Renal cortex interstitium (tissue), 15 donors: ENCODE measurements at places on chromosomes 5 and 9.

DNA sequence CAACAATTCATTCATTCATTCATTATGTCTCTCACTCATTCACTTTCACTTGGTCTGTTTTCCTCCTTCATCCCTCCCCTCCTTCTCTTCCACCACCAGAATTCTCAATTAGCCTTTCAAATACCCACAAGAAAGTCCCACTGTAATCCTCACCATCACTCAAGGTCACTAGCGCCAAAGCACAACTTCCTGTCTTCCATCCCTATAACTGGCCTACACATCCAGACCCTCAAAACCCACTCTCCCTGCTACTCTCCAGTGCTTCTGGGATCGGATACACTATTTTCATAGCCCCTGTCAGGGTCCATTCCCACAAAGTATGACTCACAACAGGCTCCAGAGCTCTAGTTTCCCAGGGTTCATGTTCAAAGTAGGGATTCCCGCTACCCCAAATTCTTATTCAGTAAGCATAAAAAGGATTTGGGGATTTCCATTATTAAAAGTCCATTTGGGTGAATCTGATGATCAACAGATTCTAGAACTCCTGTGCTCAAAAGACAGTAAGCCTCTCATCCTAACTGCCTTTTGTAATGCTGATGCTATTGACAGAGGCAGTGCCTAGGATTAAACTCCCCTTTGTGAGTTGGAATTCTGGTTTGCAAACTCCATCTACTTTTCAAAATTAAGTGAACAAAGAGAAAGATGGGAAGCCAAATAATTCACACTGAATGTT, 250.9 kb downstream of the SEMA5A start:
- no peak for DNase-seq

GRCh38 chr5:133990396-133990795, 14.4 kb downstream of the VDAC1 start:
- no peak for DNase-seq

GRCh38 chr5:116544531-116545241, 29.9 kb downstream of the SEMA6A start:
- DNase-seq: no peak

GRCh38 chr9:36191290-36191645, 547 bp downstream of the CLTA start:
- peak; percentile 5 for DNase-seq

GRCh38 chr5:1961304-1961946, 78.7 kb upstream of the IRX4 start:
- DNase-seq: no peak

DNA sequence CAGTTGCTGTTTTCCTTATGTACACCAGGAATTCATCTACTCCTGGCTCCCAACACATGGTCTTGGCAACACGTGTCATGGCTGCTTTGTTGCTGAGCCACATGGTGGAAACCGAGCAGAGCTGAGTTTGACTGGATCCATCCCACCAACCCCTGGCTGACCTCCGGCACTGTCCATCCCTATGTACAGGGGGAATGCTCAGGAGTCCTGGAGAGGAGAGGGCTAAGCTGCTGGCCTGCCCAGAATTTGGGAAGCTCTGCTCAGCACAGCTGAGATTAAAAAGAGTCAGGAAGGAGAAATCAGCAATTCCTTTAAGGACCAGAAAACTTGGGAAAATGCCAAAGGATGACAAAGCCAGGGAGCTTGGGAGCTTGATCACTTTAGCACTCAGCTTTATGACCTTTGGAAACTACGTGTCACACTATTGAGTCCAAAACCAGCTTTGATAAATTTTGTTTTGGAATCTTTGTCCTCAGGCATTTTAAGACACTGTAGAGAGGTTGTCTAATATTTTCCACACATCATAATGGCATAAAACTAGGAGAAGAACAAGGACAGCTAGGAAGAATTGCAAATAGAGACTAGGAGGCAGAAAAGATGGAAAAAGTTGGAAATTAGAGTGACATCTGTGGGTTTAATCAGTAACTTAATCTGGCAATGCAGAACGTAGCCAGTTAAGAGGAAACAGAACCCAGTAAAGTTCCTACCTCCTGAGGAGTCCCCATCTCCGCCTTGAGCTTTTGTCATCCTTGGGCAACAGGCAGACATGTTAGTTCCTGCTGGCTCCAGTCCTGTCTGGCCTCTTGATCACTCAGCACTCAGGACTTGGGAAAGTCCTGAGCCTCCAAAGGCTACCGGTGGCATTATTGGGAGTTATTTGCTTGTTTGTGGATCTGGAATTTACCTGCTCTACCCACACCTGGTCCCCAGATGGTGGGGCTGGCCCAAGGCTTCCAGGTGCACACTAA, 62.5 kb upstream of the PLPP1 start:
- DNase-seq: no peak

GRCh38 chr9:92807757-92808725, 43.4 kb upstream of the BICD2 start:
- no peak for DNase-seq

GRCh38 chr9:87840134-87840533, 42.5 kb upstream of the SPATA31E1 start:
- DNase-seq: no peak

DNA sequence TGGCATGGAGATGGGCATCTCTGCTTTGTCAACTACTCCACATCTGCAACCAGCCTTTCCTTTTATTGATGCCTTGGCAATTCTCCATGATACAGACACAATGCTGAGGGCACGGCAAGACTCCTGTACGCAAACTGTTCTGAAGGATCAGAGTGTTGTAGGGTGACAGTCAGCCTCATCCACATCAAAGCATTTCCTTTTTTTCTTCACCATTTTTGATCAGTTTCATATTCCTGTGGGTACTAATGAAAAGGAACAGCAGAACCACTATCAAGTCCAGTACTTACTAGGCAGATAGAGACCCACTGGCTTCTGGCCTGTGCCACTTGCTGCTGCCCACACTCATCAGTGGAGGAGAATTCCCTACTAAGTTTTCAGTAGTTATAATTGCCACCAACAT, 181.6 kb downstream of the PALM2AKAP2 start:
- DNase-seq: no peak

- no peak for DNase-seq
These were observed 72.0 kb upstream of the SAP30L start for GRCh38 chr5:154373729-154374179.

DNA sequence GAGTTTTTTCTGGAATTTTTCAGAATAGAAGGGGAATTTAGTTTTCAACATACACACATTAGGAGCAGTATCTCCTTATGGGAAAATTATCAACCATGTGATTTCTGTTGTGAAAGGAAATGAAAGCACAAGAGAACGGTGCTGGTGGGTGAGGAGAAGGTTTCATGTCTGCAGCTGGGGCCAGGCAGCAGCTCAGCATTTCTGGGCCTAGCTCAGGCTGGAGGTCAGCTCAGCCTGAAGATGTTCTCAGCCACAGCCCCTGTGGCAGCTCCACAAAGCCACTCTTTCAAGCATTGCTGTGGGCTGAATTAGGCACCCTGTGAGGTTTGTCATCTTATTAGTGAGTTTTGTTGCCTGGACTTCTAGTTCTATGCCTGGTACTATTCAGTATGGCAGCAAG, 90.3 kb downstream of the DIRAS2 start:
- DNase-seq: no peak

- DNase-seq: no peak
These were observed 73.0 kb upstream of the GPR151 start for GRCh38 chr5:146589028-146589345.

- no peak for DNase-seq
These were observed 52.6 kb upstream of the CXCL14 start for GRCh38 chr5:135631391-135631790.

- no peak for DNase-seq
These were observed 20.7 kb upstream of the GRPEL2 start for GRCh38 chr5:149324641-149325040.

DNA sequence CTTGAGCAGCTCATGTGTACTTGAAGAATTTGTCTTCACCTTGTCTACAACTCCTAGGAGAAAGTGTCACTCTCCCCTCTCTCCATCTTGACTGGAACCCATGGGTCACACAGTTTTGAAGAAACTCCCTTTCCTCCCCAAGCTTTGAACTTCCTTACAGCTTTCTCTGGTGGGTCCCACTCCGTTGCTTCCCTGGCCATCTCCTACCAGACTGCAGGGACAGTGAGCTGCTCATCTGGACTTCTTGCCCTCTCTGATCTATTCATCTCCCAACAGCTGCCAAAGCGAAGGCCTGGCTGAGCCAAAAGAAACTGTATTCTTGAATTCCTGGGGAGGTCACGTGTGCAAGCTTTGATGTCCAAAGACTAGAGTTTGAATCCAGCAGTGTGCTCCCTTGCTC, 22.7 kb upstream of the CXCL14 start:
- DNase-seq: no peak

GRCh38 chr5:77139001-77139400, 51.9 kb upstream of the ZBED3 start:
- peak; percentile 40 for DNase-seq

- peak; percentile 18 for DNase-seq
These were observed 368.1 kb upstream of the GRIA1 start for GRCh38 chr5:153122403-153122802.

- DNase-seq: no peak
These were observed 626.4 kb upstream of the NUDT12 start for GRCh38 chr5:104189031-104189430.

- no peak for DNase-seq
These were observed 18.2 kb downstream of the ATP10B start for GRCh38 chr5:160833806-160834205.

GRCh38 chr5:133667217-133667616, 54.9 kb upstream of the FSTL4 start:
- DNase-seq: no peak

- DNase-seq: no peak
These were observed 2.7 kb downstream of the CNTLN start for GRCh38 chr9:17137566-17137965.

DNA sequence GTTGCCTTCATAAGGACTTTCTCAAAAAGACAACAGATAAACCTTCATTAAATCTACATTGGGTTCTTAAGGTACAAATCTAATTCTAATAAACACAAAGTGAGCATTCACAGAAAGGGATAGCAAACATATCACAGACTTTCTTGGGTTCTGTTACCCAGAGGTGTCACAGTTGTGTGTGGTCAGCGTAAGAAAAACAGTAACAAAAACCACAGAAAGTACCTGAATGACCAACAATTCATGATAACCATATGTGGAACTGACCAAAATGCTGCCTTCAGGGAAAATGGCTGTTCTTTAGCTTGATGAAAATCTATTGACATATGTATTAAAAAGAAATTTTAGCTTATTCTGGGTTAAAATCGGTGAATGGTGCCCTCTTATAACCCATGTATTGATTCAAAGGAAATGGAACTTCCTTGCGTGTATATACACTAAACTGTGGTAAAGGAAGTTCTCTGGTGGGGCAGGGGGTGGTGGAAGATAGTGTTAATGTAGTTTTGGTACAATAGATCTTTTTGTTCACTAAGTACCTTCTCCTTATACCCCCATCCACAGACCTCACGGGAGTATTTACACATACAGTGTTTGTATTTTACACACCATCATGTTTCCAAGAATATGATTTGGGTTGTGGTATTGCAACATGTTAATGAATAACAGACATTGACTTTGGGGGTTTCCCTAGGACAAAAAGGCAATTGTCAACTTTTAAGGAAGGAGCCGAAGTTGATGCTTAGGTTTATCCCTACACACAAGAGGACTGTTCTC, 152.5 kb downstream of the APBA1 start:
- no peak for DNase-seq

GRCh38 chr5:172858990-172859811, 25.1 kb downstream of the ERGIC1 start:
- DNase-seq: no peak
